ENCODE measurements at places on chromosomes 12 and 14. TPM values are rescaled to one million over a fixed set of nuclear protein-coding genes. Genes with fewer than 3 reads are reported as not detected.
A peak's percentile ranks its signal among the peaks of the same experiment; 100 is the strongest.

DNA sequence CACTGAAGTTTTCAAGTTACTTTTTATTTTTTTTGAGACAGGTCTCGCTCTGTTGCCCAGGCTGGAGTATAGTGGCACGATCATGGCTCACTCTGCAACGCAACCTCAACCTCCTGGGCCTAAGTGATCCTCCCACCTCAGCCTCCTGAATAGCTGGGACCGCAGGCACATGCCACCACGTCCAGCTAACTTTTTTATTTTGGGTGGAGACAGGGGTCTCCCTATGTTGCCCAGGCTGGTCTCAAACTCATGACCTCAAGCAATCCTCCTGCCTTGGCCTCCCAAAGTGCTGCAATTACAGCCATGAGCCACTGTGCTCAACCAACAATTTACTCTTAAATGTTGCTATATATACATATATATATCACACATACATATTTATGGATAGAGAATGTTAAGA is 27.4 kb upstream of the LGALS3 start:
- DNase-seq, result no peak
- H3K4me3 ChIP-seq, result no peak overlapping the region
- H3K27me3 ChIP-seq, result no peaks in the 10 kb centered on the region
- H3K27ac ChIP-seq, result peak overlapping the region; percentile 99
- peaks cover 63% of the 10 kb centered on the region for H3K4me1 ChIP-seq
- H3K36me3 ChIP-seq, result no peaks in the 10 kb centered on the region

DNA sequence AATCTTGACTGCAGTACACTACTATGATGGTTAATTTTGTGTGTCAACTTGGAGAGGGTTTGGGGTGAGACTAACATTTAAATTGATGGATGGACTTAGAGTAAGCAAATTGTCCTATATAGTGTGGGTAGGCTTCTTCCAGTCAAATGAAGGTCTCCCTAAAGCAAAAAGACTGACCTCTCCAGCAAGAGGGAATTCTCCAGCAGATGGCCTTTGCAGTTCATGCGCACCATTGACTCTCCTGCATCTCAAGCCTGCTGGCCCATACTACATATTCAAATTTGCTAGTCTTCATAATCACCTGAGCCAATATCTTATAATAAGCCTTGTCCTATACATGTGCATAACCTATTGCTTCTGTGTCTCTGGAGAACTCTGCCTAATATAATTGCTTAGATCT is 260.2 kb downstream of the RERGL start:
- no peaks in the 10 kb centered on the region for H3K4me1 ChIP-seq
- no peak for DNase-seq

The TRHDE gene
- not detected for total RNA-seq

The ACOT4 gene
- total RNA-seq, result 1.9 TPM

- no peaks in the 10 kb centered on the region for H3K4me1 ChIP-seq
- no peak for DNase-seq
- H3K27me3 ChIP-seq, result no peaks in the 10 kb centered on the region
- no peak overlapping the region for H3K27ac ChIP-seq
- no peak overlapping the region for H3K4me3 ChIP-seq
- no peaks in the 10 kb centered on the region for H3K36me3 ChIP-seq
These were observed 212.5 kb upstream of the DDHD1 start for GRCh38 chr14:53365486-53366130.

DNA sequence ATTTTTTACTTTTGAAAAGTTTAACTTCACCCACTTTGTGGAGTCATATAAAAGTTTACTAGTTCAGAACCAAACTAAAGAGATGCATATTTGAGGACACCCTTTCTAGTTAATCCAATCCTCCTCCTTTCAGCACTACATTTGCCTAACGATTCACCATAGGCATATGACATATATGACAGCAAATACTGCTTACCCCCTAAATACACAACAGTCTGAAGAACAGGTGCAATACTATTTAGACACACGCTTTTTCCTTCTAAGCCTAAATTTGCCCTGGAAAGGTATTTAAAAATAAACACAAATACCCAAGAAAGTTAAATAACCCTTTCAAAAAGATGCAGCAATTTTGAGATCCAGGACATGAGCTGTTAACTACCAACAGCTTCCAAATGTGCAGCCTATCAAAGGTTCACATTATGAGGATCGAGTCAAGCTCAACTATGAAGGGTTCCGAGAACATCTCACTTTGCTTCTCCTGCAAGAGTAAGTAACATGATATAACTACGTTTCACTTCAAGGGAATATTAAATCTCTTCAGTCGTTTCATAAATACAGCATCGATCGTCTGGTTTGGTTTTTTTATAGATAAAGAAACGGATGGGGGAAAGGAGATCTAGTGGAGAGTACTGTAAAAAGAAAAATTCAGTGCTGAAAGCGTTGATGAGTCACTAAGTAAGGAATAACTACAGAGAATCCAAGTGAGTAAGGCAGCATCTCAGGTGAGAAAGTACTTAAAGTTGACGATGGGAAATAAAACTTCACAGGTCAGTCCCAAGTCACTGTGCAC is 677 bp upstream of the AP4S1 start:
- peak overlapping the region; percentile 93 for H3K27ac ChIP-seq
- no peaks in the 10 kb centered on the region for H3K36me3 ChIP-seq
- H3K4me3 ChIP-seq, result peak overlapping the region; percentile 92
- H3K27me3 ChIP-seq, result no peaks in the 10 kb centered on the region
- peaks cover 11% of the 10 kb centered on the region for H3K4me1 ChIP-seq
- DNase-seq, result no peak

- H3K4me3 ChIP-seq, result no peak overlapping the region
- no peaks in the 10 kb centered on the region for H3K4me1 ChIP-seq
- no peak overlapping the region for H3K27ac ChIP-seq
- no peak for DNase-seq
- 0 out of 2 replicates have a peak, but pooled peaks cover 7% of the 10 kb centered on the region for H3K27me3 ChIP-seq
These were observed 830 bp upstream of the SRRM4 start for GRCh38 chr12:118980407-118981014.

DNA sequence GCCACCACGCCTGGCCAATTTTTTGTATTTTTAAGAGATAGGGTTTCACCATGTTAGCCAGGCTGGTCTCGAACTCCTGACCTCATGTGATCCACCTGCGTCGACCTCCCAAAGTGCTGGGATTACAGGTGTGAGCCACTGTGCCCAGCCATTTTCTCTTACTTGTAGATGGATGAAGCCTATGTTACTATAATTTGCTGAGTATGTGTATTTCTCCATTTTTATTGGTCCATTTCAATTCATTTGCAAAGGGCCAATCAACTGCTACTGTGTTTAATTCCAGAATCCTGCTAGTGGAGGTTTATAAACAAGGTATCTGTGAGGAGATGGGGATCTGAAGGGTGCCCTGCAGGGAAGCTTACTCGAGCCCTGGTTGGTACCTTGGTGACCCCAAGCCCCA is 101.7 kb upstream of the MAX start:
- peak overlapping the region; percentile 96 for H3K27ac ChIP-seq
- no peaks in the 10 kb centered on the region for H3K36me3 ChIP-seq
- DNase-seq, result no peak
- no peak overlapping the region for H3K4me3 ChIP-seq

- H3K36me3 ChIP-seq, result no peaks in the 10 kb centered on the region
- H3K27me3 ChIP-seq, result no peaks in the 10 kb centered on the region
- no peak for DNase-seq
- peak overlapping the region; percentile 34 for H3K27ac ChIP-seq
- H3K4me3 ChIP-seq, result no peak overlapping the region
These were observed 4.0 kb upstream of the TESPA1 start for GRCh38 chr12:54988402-54989054.

- H3K27me3 ChIP-seq, result no peaks in the 10 kb centered on the region
- H3K4me3 ChIP-seq, result no peak overlapping the region
- peak overlapping the region; percentile 100 for H3K27ac ChIP-seq
- H3K36me3 ChIP-seq, result peaks cover 6% of the 10 kb centered on the region
These were observed 2.8 kb downstream of the ISCU start for GRCh38 chr12:108565146-108565545.

The PIP4K2C gene
- total RNA-seq, result 19.0 TPM
